ENCODE measurements at places on chromosomes 6 and 20. TPM values are rescaled to one million over a fixed set of nuclear protein-coding genes. Genes with fewer than 3 reads are reported as not detected.

Gene CLPSL1
- total RNA-seq, result not detected

Gene MDFI
- total RNA-seq, result not detected

Gene SDC4
- 5.6 TPM for total RNA-seq

Gene TP53TG5
- not detected for total RNA-seq

Gene ALDH5A1
- total RNA-seq, result 4.5 TPM

Gene GNAS-AS1
- 1.7 TPM for total RNA-seq

Gene SLC22A16
- not detected for total RNA-seq

Gene TOX2
- total RNA-seq, result 0.55 TPM

Gene BPIFB4
- total RNA-seq, result not detected

Gene COL12A1
- not detected for total RNA-seq

All from activated naive CD4-positive, alpha-beta T cell treated with anti-CD3 and anti-CD28 coated beads, Interleukin-2, amount 10 ng/mL, durations not matched to agents 5 hours and 36 hours (primary cell).